Stimulated activated CD8-positive, alpha-beta memory T cell treated with anti-CD3 and anti-CD28 coated beads, Interleukin-15, amount 100 ng/mL, for 24 hours (primary cell): ENCODE measurements at places on chromosomes 6 and 20.

DNA sequence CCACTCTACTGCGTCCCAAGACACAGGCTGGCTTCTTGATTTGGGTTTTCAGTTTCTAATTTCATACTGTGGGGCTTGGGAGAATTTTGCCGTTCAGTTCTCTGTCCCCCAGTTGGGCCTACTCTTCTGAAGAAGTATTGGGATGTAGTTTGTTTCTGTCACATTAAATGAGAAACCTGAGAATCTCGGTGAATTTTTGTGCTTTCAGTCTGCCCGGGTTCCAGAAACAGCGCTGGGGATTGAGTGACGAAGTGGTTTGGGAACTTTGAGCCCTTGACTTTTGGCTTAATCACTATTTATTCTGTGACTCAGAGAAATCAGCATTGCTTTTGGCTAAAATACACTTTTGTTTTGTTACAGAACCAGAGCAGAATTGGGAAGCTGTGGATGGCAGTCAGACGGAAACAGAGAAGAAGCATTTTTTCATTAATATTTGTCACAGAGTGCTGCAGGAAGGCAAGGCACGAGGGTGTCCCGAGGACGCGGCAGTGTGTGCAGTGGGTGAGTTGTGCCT, 74.0 kb downstream of the IGF2R start:
- DNase-seq: no peak

DNA sequence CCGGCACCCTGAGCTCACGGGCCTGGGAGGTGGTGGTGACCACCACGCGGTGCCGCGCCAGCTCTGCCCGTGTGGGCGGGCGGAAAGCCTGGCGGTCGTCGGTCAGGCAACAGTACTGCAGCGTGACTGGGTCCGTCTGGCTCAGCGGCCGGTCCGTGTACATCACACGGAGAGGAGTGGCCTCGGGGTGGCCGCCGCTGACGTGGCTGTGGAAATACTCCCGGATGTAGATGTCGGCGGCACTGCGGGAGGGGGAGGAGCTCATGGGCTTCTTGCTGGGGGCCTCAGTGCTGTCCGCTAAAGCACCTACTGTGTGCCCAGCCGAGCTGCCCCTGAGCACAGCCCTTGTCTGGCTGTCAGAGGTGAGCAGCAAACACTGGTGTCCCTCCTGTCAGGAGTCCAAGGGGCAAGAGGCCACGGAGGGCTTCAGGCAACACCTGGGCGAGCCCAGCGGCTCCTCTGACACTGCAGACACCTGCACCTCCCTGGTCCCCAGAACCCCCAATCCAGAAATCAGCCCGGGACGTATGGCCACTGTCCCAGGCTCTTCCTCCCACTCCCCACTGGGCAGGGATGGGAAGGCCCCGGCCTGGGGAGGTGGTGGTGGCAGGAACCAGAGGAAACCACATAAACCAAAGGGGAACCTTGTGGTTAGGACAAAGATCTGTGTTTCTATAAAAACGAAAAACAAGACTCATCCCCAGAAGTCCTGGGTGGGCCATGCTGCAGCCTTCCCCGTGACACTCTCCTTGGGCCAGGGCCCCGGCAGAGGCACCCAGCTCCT, 6.5 kb downstream of the HELZ2 start:
- no peak for DNase-seq

DNA sequence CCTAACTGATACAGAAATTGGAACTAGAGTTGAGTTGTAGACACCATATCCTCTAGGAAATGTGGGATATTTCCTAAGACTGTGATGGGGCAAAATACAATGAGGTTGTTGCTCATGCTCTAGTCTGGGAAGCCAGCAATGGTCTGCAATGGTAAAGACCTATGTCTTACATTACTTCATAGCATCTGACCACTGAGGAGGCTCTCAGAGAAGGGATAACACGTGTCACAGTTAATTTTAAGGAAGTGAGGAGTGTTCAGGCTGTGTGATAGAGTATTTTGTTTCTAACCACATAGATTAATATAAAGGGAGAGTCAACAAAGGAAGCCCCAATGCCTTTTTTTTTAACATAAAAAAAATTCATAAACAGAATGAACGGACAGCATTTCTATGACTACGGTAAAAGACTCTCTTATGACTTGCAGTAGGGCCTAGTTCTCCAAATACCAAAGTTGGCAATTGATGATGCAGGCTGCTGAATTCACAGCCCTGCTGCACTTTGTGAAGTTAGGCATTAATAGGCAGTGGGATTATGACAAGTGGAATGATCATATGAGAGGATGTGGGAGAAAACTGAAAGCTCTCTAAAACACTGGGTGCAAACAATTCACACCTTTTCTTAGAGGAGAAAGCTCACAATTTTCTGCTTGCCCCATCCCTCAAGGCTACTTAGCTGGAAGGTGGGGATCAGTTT, 13.7 kb downstream of the KCNS1 start:
- no peak for DNase-seq

GRCh38 chr6:9933677-9934076, 481.2 kb downstream of the TFAP2A start:
- DNase-seq: no peak

- no peak for DNase-seq
Observed at GRCh38 chr20:23308024-23308423, 42.6 kb upstream of the NXT1 start.

DNA sequence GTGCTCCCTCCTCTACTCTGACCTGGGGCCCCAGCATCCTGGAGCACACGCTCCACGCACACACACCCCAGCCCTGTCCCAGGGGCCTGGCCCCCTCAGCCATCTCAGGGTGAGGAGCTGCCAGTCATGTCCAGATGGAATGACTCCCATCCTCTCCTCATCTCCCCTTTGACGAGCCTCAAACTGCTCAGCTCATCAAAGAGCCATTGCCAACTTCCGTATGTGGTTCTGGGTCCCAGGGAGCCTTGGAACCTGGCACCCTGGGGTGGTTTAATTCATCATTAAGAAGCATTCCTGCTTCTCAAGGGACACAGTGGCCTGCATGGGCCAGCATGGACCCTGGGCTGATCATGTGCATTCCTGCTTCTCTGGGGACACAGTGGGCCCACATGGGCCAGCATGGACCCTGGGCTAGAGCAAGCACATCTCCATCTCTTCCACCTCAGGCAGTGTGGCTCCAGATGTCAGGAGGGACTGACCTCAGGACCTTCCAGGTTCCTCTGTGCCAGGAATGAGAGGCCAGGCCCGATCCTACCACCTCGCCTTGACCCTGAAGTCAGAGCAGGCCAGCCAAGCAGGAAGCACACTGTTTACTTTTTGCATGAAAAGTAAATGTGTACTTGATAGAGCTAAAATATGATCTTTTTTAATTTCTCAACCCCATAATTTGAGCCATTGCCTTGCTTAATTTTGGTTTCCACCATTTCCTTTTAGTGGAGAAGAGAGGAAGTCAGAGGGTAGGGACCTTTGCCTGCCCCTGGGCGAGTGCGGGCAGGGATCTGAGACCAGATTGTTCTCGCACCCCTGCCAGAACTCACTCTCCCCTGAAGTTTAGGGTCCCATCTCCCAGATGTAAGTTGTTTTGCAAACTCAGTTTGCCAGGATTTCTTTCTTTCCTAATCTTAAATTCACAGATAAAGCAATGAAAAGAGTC, 26.1 kb downstream of the SPATA2 start:
- no peak for DNase-seq

DNA sequence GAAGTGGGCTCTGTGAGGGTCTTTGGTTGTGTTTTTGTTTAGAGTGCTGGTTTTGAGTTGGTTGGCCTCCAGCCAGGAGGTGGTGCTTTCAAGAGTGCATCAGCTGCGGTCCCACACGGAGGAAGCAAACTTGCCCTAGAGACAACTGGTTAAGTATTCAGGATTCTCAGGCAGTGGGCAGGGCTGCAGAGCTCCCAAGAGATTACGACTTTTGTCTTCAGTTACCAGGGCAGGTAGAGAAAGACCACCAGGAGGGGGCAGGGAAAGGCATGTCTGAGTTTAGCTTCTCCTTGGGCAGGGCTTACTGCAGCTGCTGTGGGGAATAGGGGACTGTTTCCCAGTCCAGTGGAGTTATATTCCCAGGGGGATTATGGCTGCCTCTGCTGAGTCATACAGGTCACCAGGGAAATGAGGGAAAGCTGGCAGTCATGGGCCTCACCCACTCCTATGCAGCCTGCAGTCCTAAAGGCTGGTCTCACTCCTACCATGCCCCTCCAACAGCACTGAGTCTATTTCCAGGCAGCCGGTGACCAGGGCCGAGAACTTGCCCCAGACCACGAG, 64.3 kb downstream of the TTI1 start:
- no peak for DNase-seq

DNA sequence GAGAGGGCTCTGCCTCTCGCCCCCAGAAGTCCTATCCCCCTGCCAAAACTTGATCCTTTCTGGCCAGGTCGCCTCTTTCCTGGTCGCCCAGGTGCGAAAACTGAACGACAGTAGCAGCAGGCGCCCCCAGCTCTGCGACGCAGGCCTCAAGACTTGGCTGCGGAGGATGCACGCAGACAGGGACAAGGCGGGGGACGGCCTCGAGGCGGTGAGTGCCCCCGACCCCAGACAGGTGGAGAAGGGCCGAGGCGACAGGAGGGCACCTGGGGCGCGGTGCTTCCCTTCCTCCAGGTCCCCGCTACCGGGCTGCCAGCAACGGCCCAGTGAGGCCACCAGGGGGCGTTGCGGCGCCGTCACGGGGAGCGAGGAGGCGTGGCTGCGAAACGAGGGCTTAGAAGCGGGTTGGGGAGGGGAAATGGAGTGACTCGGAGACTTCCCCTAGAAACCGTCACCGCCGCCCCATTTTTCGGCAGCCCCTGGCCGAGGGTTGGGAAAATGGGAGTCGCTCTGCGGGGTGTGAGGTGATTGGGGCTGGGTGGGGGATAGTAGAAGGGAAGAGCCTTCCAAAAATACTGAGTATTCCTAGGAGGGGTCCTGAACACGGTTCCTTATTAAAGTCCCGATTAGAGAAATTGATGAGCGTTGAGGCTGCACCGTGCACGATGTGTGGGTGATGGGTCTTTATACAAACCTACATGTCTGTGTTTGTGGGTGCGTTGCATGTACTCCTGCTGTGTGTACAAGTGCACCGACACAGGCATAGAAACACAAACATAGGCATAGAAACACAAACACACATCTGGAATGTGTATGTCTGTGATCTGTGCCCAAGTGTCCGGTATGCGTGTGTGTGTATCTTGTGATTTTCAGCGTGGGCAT, 44.6 kb downstream of the ARHGAP40 start:
- peak; percentile 89 for DNase-seq

DNA sequence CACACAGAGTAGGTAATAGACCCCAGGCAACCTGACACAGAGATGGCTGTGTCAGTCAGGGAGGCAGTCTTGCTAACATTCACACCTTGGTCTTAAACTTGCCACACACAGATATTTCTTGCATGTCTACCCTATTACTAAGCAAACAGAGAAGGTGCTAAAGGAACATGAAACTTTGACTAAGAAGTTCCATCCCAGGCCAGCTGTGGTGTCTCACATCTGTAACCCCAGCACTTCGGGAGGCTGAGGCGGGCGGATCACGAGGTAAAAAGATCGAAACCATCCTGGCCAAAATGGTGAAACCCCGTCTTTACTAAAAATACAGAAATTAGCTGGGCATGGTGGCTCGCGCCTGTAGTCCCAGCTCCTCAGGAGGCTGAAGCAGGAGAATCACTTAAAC, 222.4 kb upstream of the JARID2 start:
- no peak for DNase-seq

DNA sequence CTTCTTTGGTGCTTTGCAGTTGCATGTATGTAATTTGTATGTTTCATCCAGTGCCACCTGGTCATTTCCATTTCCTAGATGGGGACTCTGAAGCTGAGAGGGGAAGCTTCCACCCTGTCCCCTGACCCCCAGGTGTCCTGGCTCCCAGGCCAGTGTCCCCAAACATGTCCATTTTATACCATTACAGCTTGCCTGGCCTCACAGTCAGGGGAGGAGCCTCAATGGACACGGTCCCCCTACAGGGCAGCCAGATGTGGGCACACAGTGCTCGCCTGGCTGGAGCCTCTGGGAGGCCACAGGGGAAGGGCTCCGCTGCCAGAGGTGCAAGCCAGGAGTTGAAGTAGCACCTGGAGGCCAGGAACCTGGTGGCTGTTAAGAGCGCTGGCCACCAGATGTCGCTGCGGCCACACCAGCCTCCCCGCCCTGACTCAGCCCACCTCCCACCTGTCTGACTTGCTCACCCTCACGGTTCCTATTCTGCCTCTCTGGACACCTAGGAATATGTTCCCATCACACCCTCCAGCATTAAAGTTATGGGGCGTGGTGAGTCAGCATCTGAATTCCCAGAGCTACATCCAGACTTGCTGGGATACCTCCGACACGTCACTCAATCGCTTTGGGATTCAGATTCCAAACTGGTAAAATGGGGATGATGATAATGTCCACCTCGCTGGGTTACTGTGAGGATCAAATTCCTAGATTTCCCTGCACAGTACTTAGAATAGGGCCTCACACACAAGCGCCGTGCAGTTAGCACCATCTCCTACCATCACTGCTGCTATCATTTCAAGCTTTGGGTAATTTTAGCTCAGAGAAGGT, 107.4 kb downstream of the SULF2 start:
- DNase-seq: peak; percentile 36

DNA sequence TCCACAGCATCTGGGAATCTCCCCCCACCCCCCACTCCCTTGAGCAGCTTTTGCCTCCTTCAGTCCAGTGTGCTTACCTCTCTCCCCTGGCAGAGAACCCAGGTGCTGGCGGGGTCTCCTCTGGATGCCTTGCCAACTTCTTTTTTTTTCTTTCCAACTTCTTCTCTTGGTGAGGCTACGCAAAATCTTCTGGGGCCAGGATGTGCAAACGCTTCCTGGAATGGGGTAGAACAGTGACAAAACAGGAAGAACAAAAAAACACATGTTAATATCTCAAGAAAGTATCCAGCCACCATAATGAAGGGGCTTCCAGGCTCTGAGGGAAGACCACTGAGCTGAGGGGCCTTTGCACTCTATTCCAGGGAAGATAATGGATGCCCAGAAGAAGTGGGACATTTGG, 53.9 kb upstream of the DDR1 start:
- no peak for DNase-seq

GRCh38 chr20:13784271-13784892, 337 bp downstream of the ESF1 start:
- DNase-seq: no peak

DNA sequence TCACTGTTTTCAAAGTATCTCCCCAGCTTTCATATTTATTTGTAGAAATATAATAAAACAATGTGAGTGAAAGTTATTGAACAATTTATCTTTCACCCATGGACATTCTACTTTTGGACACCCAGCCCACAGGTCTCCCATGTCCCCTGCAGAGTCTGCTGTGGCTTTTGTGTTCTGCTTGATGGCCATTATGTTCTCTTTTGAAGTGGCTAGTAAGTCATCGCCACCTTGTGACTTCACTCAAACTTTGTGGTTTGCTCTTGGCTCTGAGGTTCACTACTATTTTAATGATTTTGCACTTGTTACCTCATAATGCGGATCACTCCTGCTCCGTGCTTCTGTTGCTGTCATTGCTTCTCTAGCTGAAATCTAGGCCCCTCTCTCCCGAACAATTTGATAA, 10.2 kb upstream of the DEFB113 start:
- DNase-seq: no peak

- no peak for DNase-seq
Observed at GRCh38 chr20:1332749-1333300, 3.9 kb upstream of the SDCBP2 start.

DNA sequence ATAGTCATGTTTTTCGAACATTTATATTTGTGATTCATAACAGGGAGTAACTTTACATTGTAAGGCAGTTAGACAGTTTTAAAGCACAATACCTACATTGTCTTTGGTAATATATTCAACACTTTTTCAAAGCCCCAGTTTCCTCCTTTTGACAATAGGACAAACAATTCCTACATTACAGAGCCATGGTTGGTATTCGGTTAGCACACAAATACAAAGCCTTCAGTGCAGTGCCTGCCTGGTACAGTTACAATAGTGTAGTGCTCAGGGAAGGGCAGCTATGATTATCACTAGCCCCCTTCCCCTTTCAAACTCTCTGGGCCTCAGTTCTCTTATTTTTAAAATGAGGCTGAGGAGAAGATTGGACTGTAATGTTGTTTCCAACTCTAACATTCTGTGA, 207.8 kb downstream of the TPBG start:
- DNase-seq: no peak
